ENCODE measurements at places on chromosomes 3 and 15. TPM values are rescaled to one million over a fixed set of nuclear protein-coding genes. Genes with fewer than 3 reads are reported as not detected.

The RBP2 gene
- total RNA-seq: not detected

The CLDN11 gene
- total RNA-seq: 386 TPM

The GPR176 gene
- total RNA-seq: 47.6 TPM

The CPNE9 gene
- not detected for total RNA-seq

The CYP1A2 gene
- total RNA-seq: not detected

The CAV3 gene
- not detected for total RNA-seq

The ARHGAP11A gene
- 7.5 TPM for total RNA-seq

The RGMA gene
- total RNA-seq: 5.3 TPM

The EOMES gene
- total RNA-seq: not detected

The GOLGA6L4 gene
- 0.56 TPM for total RNA-seq

The GP5 gene
- total RNA-seq: 0.24 TPM

The MRPL46 gene
- 24.7 TPM for total RNA-seq

The DNAH12 gene
- not detected for total RNA-seq
